ENCODE measurements at places on chromosomes 1 and 21.
A peak's percentile ranks its signal among the peaks of the same experiment; 100 is the strongest.

- peak; percentile 19 for DNase-seq
These were observed 4.8 kb upstream of the GNPAT start for GRCh38 chr1:231236208-231236591.

GRCh38 chr21:14863745-14864210, 201.0 kb downstream of the NRIP1 start:
- peak; percentile 78 for DNase-seq

GRCh38 chr1:246651012-246651695, 73.1 kb upstream of the SCCPDH start:
- DNase-seq: peak; percentile 6

- no peak for DNase-seq
These were observed 320.9 kb upstream of the CAMK1G start for GRCh38 chr1:209262631-209263030.

DNA sequence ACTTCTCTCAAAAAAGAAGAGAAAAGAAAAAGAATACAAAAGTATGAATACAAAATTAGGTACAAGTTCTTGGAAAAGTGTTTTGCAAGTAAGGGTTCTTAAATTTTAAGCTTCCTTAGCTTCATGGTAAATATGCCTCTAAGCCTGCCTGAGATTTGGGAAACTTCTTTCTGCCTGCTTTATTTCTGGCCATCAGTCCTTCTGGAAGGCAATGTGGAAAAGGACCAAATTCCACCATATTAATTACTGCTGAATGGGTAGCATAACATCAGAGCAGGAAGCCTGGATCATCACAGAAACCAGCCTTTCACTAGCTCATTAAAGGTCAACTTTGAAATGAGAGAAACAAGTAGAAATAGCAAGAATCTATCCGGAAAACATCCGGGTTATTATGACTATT, 39.1 kb upstream of the CAP1 start:
- no peak for DNase-seq

GRCh38 chr1:112325504-112325903, 70.5 kb upstream of the CTTNBP2NL start:
- no peak for DNase-seq

DNA sequence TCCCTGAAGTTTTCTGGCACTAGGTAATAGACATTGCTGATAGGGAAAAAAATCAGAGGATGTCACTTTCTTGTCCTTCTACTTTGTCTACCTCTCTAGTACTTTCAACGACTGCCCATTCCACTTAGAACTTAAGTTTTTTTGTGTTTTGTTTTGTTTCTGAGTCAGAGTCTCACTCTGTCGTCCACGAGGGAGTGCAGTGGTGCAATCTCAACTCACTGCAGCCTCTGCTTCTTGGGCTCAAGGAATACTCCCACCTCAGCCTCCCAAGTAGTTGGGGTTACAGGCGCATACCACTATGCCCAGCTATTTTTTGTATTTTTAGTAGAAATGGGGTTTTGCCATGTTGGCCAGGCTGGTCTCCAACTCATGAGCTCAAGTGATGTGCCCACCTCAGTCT, 79.2 kb downstream of the SGIP1 start:
- DNase-seq: no peak

DNA sequence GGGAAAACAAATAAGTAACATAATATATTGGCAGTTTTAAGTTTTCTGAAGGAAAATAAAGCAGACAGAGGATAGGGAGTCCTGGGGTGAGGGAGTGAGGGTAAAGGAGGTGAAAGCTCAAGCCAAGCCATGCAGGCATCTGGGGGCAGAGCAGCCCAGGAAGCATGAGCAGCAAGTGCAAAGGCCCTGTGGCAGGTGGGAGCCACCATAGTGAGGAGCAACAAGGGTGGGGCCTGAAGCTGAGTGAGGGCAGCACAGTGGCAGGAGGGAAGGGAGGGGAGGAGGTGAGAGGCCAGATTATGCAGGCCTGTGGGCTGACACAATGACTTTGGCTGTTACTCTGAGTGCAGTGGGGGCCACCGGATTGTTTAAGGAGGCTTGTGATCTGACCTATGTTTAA, 138.8 kb upstream of the TNR start:
- no peak for DNase-seq

- peak; percentile 23 for DNase-seq
These were observed 119.8 kb downstream of the OSBPL9 start for GRCh38 chr1:51736702-51737101.

DNA sequence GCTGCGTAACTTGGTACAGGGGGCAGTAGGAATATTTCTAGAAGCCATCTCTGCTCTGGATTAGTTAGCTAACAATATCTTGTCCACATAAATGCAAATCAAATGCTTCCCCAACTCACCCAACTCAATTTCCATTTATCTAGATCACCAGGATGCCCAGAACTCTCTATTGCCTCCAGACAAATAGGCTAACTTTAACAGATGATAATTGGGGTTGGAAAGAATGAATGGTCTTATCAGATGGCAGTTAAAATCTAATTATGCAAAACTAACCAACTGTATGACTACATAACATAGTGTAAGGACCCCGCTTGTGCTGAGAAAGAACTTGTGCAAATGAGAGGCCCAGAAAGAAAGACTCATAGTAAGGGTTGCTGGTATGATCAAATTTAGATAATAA, 1024.8 kb downstream of the PLA2G4A start:
- no peak for DNase-seq

GRCh38 chr1:229759037-229759435, 133.0 kb downstream of the URB2 start:
- DNase-seq: no peak

DNA sequence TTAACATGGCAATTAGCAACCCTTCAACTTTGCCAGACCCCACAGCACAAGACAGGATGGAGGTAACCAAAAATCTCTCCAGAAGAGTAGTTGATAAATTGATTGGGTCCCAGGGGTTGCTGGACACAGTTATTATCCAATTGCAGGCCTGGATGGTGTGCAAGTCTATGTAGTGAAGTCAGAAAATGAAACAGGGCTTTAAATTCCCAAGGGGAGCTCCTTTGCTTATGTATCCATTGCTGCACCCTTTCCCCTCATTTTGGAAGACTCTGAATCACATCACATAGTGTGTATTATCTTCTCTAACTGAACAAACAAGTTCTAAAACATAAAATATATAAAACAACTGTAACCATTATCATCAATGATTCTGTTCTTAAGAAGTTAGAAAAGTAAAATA, 550.2 kb downstream of the LMO4 start:
- no peak for DNase-seq

DNA sequence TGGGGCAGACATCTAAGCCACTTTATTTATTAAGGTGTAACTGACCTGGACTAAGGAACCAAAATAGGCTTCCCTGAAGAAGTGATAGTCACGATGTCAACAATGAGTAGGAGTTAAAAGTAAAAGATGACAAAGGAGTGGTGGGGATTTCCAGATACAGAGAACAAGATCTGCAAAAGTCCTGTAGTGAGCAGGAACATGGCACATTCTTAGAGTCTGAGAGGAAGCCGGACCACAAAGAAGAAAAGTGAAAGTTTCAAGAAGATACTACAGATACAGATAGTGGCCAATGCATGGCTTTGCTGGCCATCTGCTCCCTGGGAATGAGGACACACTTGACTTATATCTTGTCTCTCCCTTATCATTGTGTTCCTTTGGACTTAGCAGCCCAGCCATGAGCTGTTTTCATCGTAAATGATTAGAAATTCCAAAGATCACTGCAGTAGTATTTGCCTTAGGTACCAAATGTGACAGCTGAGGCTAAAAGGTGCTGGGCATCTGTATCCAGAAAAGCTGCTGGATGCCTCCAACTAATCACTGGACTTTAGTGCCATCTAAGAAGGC, 302.4 kb upstream of the NR5A2 start:
- DNase-seq: peak; percentile 35

DNA sequence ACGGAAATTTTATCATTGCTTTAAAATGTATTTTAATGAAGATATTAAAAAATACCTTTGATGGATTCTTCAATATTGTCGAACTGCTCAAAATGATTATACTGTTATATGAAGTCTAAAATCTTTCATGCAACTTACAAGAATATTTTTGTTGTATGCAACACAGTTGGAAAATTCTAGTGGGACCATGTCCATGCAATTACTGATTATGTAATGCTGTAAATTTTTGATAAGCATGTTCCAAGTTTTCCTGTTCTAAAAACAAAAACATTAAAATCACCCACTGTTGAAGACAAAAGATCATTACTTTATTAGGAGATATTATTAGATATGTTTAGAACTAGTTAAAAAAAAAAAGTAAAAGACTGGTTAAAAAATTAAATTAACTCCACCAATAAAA, 132.8 kb downstream of the NFIA start:
- DNase-seq: no peak

DNA sequence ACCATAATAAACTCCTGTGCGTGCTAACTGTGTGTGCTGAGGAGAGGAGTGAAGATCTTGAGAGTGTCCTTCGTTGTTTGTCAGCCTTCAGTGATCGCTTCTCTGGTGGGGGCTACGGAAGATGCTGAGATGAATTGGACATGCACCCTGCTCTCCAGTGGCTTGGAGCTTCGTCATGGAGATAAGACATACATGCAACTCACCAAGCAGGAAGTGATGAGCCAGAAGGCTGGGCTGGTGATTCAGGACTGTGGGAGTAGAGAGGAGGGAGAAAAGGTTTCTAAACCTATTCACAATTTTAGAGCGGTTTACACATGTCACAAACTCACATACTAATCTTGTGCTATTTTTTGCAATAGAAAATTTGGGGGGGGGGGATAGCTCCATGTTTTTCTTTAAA, 128.9 kb upstream of the ADAR start:
- DNase-seq: peak; percentile 79

DNA sequence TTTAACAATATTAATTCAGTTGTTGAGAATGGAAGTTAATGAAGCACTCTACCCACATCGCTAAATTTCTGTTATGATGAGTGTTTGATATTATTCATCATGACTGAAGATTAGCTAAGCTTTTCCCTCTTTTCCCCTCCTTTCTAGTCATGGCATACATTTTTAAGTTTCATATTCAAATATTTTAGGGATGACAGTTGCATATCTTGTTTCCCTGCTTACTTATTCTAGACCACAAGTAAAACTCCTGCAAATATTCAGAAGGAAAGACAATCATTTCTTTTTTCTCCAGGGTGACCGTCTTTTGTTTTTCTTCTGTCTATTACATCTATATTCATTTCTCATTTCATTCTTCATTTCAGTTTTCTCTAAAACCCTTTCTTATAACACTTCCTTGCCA, 906.0 kb downstream of the ADGRL2 start:
- DNase-seq: no peak
